IPS DF 19.7 (cell line): ENCODE measurements at places on chromosomes 3 and 15.

- DNase-seq = no peak
Measured at GRCh38 chr15:40969363-40969762, 16.1 kb downstream of the CHAC1 start.

DNA sequence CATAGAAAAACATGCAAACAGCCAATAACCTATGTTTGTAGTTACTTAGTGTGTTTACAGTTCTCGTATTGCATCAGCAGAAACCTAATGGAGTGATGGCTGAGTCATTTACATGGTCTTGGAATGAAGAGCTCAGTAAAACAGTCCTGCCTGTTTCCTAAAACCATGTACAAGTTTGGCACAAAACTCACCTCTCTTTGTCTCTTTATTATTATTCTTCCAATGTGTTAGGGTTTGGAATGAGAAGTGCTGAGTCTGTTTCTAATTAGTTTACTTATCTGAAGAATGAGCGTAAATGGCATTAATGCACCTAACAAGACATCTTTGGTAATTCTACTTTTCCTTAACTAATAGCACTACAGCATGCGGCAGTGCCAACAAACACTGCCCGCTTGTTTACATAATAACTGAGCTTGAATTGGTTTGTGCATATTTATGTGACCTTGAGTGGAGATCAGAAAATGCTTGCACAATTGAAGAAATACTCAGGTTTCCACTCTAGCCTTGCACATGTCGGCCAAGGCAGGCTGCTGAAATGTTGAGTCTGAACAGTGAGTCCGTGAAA, 385.4 kb upstream of the SEMA6D start:
- no peak for DNase-seq

- DNase-seq = no peak
Measured at GRCh38 chr3:42114130-42114725, 23.1 kb downstream of the TRAK1 start.

DNA sequence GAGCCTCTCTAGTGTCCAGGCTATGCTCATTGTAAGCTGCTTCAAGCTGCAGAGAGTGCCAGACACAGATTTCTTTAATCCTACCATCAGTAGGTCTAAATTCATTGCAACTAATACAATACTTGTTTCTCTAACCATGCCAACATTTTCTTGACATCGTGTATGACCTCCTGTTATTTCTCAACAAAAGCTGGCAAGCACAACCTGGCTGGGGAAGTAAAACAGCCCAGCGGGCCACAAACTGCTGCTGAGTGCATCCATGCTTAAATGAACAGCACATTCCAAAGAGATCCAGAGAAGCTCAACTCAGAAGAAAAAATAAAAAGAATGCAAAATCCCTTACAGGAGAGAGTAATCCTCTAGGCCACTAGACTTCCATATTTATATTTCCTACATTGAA, 36.5 kb downstream of the GMNC start:
- DNase-seq = no peak

DNA sequence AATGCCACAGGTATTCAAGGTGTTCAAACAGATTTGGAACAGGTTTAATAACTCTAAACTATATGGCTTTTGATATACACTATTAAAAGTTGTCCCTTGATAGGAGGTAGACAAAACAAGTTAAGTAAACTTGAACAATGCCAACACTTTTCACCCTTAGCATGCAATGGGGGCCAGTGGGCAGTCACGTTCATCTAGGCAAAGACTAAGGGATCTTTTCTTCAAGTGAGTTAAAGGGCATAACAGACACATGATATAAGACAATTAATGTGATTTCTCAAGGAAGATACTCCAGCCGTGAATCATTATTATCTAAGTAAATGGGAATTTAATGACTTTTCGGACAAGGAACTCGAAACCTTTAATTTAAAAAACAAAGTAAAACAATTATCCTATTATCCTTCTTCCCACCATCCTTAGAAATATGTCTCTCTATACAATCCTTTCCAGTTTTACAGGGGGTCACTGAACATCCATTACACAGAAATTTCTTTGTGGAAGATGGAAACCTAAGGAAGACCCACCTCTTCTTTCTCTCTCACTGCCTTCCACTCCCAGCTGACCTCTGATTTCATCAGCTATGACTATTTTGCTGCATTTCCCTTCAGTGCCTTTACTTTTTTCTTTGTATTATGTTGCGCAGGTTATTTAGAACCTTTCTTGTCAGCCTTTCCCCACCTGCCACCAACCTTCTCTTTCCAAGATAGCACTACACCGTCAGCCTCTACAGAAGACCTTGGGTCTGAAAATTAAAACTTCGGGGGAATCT, 1.5 kb downstream of the CLDN1 start:
- no peak for DNase-seq

DNA sequence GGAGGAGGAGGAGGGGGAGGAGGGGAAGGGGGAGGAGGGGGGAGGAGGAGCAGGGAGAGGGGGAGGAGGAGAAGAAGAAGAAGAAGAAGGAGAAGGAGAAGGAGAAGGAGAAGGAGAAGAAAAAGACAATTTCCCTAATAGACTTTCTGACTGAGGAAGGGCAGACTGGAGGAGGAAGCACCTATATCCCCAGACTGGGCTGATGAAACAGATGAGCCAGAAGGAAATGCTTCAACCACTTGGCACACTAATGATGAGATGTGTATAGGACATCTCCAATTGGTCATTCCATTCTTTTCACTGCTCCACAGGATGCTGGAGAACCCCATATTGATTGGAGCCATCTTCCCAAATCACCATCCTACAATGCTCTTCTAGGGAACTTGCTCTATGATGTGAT, 69.9 kb downstream of the LYZL4 start:
- no peak for DNase-seq

GRCh38 chr15:41797201-41797944, 23.1 kb downstream of the MAPKBP1 start:
- DNase-seq = no peak

DNA sequence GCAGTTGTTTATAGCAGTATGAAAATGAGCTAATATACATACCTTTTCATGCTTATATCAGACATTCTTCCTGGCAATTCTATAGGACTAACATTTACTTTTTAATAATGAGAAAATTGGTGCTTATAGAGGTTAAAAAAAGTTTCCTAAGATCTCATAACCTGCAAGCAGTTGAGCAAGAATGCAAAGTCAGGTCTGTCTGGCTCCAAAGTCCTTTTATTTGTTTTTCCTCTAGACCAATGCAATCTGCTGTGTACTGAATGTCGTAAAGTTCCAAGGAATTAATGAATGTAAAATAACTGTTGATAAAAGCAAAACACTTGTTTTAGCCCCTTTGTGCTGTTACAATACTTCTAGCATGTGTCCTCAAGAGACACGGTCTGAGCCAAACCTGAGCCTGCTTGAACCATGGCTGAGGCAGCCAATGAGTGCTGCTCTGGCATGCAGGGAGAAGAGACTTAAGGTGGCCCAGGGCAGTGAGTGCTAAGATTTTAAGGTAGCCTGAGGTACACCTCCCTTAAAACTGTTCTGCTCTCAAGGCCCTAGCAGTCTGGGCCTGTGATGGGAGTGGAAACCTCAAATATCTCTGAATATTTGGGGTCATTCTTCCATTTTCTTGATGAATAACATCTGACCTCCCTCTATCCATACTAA, 555.1 kb upstream of the NAALADL2 start:
- no peak for DNase-seq

DNA sequence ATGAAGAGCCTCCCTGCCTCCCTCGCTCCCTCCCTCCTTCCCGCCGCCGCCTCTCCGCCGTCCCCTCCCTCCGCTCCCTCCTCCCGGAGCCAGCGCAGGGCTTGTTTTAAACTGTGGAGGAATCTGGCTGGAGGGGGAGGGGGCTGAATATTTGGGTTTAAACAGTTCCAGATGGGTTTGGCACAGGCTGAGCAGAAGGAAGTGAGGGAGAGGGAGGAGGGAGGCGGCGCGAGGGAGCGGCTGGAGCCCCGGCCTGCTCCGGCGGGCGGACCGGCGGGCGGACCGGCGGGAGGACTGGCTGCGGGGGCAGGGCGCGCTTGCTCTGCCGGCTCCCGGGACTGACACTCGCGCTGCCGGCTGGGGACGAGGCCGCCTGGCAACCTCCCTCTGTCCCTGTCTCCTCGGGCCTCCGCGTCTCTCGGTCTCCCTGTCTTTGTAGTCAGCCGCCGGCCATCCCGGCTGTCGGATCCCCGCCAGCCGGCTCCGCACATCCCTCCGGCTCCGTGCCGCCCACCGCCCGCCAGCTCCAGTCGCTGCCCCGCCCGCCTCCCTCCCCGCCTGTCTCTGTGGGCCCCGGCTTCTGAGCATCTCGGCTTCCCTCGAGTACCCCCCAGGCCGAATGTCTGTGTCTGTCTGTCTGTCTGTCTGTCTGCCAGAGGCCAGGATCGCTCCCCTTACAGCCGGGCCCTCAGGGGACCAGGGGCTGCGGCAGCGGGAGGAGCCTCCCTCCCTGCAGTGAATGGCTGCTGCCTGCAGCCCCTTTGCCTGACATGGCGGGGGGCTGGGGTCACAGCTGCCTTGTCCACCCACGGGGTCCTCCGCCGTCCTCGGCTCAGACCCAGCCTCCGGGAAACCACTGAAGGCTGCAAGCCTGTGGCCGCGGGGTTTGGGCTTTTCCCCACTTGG, 7.6 kb downstream of the EPHB3 start:
- no peak for DNase-seq

DNA sequence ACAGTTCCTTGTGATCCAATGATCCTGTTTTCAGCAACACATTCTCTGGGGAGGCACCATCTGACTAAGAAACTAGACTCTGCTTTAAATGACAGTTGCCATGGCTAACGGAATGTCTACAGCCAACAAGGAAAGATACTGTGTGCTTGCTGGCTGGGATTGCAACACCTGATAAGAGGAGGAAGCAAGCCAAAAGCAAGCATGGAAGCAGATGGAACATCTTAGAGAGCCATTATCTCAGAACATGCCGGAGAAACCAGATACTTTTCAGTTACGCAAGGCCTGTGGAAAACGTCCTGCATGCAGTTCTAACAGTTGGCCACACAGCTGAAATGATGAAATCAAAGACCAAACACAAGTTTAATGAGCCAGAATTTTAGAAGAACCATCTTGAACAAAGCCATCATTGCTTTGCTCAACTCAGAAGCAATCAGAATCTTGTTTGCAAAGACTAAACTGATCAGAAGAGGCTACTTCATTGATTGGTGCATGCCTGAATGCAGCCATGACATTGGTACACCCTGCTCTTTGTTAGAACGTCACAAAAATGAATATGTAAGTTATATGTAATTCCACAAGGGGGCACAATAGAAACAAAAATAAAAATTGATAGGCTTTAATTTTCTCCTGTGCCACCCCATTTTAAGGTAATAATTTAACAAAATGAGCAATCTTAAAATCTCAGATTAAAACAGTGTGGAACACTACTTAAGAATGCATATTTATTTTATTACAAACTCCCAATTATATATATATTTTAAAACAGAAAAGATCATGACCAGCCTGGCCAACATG, 50.8 kb downstream of the GXYLT2 start:
- DNase-seq = no peak

DNA sequence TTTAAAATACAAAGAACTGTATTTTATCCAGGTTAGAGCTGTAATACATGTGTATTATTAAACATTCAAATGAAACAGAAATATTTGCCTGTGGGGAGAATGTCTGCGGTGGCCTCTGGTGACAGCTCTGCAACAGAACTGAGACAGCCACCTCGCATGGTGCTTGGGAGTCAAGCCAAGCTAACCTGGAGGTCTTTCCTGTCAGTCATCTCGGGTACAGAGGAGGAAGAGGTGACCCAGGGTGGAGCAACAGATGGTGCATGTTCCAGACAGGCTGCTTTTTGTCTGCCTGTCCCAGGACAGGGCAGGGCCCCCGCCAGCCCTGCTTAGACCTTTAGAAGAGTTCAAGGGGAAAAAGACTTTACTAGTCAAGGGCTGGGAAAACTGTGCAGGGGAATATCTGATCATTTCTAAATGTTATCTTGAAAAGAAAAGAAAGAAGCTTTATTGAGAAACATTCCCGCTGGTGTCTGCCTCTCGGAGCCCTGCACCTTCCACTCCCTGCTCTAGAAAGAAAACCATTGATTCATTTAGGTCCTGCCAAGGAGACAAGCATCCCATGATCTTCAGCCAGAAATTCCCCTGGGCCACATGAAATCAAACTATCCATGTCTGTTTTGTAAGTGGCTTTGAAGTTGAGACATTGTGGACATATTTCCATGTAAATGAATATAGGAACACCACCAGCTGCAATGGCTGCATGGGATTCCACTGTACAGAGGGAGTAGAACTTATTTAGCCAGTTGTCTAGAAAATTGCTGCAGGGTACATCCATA, 5.5 kb upstream of the NR2E3 start:
- DNase-seq = no peak

- DNase-seq = no peak
Measured at GRCh38 chr3:3907023-3907422, 107.8 kb downstream of the LRRN1 start.

DNA sequence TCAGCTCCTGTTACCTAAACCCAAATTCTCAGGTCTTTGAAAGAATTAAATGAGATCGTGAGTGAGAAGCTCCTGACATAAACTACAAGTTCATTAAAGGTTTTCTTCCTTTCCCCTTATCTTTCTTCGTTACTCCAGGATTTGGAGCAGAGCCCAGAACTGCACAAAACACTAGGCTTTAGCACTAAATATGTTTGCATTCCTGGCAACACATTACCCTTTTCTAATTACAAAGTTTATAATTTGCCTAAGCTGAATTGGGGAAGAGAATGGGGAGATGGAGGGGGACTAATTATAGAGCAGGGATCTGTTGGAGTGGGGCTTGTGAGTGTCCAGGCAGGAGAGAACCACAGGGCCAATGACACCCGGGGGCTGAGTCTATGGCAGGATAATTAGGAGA, 109.7 kb downstream of the SV2B start:
- DNase-seq = no peak

- DNase-seq = no peak
Measured at GRCh38 chr3:108489776-108490175, 20.6 kb downstream of the MYH15 start.

DNA sequence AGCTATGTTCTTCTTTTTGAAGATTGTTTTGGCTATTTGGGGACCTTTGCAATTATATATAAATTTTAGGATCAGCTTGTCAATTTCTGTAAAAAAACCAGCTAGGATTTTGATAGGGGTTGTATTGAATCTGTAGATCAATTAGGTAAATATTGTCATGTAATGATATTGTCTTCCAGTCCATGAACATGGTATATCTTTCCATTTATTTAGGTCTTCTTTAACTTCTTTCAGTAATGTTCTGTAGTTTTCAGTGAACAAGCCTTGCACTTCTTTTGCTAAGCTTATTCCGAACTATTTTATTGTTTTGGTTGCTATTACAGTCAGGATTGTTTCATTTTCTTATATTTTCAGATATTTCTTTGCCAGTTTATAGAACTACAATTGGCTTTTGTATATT, 175.8 kb upstream of the RARB start:
- DNase-seq = no peak

DNA sequence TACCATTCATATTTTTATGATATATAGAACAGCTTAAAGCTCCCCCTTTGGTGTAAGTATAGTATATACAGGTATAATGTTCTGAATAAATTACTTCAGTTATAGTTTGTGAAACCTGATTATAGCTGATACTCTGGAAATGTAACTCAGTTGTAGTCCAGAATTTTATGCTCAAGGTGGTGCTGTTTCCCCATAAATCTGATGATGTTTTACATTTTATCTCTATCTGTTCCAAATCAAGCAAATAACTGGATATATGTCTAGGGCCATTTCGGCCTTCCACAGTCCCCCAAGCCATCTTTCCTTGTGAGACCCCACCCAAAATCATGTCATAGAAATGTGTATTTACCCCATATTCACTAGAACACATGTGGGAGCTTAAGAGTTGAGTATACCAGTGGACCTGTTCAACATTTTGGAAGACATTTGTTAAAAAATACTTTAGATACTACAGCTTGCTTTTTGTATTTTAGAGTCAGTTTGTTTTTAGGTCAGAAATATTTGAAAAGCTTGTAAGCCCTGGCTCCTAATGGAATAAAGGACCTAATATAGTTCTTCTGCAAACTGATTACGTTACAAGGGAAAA, 107.1 kb downstream of the ATG7 start:
- DNase-seq = no peak

GRCh38 chr15:60554494-60554893, 75.6 kb upstream of the ICE2 start:
- no peak for DNase-seq
